SJSA1 (cell line): ENCODE measurements at places on chromosomes 12 and 14. TPM values are rescaled to one million over a fixed set of nuclear protein-coding genes. Genes with fewer than 3 reads are reported as not detected.
A peak's percentile ranks its signal among the peaks of the same experiment; 100 is the strongest.

- DNase-seq = peak; percentile 15
Observed at GRCh38 chr14:52111583-52111982, 42.7 kb upstream of the NID2 start.

DNA sequence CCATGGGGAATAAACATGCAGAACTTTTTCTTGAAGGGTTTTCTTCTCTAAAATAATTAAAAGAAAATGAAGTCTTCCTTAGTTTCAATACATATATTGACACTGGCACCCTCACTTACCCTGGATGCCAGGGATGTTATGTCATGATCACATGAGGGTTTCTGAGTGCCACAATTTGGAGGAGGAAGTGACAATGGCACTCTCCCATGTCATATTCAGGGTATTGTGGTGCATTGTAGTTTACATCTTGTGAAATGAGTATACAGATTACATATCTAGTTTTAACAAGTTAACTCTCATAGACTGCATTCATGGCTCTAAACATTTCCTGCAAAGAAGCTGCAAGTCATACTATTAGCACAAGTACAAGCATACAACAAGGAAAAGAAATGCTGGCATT is 37.7 kb downstream of the CCDC177 start:
- DNase-seq = no peak

DNA sequence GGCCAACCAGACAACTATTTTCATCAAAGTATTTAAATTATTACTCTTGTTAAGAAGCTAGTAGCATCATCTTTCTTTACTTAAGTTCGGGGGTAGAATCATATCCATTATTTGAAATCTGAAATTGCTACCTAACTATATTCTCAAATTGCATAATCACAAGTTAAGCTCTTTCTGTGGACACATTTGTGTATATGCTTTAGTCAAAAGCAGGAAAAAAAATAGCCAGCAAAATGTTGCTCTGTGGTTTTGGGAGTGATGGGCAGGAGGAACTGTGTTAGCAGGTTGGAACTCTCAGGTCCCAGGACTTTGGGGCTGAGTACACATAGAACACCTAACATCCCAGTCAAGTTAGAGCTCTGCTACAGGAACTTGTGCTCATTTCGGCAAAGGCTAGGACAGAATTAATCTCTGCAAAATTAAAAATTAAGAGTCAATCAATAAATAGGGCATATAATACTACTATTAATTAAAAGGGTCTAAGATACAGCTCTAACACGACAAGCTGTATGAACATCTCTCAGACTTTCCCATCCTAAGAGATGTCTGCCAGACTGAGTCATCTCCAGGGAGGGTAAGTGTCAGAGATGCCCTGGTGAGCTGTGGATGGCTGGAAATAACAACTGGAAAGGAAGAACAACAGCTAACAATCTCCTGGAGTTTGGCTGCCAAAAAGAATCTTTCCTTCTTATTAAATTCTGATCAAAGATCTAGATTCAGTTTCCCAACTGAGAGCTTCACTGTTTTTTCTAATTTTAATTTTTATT is 203.5 kb upstream of the GZMB start:
- DNase-seq = no peak

DNA sequence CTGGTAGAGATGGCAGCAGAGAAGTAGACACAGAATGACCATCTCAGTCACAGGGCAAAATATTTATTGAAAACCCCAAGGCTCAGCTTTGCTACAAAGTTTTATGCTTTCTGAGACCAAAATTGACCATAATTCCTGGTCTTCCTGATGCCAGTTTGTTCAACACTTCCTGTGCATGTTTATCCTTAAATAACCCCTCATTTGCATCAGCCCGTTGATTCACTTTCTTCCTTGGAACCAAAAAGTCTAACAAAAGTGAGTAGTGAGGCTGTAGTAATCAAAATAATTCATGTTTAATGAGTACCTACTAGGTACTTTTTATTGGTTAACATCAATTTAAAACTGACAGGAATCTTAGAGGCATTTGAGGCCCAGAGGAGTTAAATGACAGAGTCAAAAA is 51.7 kb downstream of the TRHDE start:
- DNase-seq = no peak

DNA sequence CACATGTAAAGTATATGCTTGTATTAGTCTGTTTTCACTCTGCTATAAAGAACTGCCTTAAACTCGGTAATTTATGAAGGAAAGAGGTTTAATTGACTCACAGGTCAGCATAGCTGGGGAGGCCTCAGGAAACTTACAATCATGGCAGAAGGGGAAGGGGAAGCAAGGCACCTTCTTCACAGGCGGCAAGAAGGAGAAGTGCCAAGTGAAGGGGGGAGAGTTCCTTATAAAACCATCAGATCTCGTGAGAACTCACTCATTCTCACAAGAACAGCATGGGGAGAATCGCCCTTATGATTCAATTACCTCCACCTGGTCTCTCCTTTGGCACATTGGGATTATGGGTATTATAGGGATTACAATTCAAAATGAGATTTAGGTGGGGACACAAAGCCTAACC is 229.5 kb upstream of the PLXNC1 start:
- no peak for DNase-seq

DNA sequence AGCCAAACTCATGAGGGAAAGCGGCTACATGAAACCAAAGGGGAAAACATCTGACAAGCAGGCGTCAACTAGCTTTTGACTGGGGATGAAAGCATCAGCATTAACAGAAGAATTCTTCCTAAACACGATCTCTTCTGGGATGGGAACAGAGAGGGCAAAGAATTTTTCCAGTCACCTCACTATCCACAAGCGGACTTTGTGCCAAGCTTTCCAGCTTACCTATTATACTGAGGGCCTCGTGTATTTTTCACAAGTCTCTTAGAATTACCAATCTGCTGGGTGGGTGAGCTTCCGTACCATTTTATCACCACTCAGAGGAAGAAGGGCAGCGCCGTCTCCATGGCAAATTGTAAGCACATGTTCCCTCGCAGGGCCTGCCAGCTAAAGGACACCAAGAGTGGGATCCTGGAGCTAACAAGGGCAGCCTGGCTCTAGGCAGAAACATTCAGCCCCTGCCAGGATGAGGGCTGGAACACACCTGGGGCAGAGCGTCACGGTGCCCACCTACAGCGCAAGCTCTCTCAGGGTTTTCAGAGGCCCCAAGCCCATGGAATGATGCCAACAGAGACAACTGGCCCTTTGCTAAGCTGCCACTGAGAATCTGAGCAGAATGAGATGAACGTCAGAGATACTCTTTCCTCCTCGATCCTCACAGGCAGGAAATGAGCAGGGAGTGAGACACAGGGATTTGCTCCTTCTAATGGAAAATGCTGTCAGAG is 74.6 kb downstream of the CHGA start:
- no peak for DNase-seq

DNA sequence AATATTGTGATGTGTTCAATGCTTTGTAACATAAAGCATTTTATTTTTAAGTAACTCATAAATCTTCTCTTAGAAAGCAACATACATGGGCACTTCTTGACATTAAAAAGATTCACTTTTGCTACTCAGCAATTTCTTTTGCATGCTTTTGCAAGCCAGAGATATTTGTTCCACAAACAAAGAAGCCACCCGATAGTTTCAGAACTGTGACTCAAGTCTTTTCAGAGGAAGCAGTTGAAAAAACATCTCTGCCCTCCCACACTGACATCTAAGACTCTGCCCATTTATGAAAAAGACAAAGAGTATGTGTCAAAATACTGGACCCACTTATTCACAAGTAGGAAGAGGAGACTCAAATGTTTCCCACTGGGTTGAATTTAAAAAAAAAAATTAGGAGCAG is 7.5 kb downstream of the APPL2 start:
- DNase-seq = peak; percentile 100

GRCh38 chr12:30679241-30679640 is 16.4 kb downstream of the IPO8 start:
- DNase-seq = no peak

GRCh38 chr14:101286271-101287018 is 274.9 kb upstream of the DIO3 start:
- no peak for DNase-seq

DNA sequence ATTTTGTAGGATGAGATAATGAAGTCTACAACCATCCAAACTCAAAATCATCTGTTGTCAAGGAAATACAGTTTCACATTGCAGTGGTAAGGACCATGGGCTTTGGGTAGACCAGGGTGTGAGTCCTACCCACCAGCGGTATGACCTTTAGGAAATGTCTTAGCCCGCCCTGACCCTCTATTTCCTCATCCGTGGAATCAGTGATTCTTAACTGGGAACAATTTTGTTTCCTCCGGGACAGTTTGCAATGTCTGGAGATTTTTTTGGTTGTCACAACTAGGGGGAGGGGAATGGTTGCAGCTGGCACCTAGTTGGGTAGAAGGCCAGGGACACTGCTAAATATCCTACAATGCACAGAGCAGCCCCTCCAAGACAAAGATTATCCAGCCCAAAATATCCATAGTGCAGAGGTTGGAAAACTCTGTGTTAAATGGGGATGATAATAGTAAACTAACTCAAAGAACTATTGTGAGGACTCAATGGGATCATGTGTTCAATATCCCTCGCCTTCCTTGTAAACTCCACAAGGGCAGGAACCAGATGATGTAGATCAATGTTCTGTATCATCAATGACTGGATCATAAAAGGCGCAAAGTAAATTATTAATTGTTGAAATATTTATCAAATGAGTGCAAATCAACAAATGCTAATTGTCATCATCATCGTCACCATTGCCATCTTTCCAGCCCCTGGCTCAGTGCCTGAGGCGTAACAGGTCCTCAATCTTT is 15.7 kb upstream of the IFT81 start:
- no peak for DNase-seq

GRCh38 chr14:100015251-100015655 is 50.0 kb upstream of the EVL start:
- DNase-seq = no peak

- DNase-seq = no peak
Observed at GRCh38 chr14:96729889-96730288, 67.3 kb upstream of the VRK1 start.

DNA sequence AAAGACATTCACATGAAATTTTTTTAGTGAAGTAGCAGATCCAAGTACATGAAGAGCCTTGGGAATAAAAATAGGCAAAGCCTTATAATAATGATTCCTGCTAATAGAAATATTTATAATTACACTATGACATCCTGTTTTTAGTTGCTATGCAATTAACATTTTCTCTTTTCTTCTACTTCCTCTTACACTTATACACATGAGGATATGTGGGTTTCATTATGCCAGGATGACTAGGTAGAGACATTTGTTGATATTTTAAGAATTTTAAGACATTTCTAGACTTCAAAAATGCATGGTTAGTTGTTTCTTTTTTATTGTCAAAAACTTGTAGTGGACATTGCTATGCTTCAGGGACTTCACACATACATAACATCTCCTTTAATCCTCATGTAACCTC is 326.8 kb downstream of the SYT1 start:
- no peak for DNase-seq

GRCh38 chr12:65511912-65512311 is 233.4 kb downstream of the MSRB3 start:
- no peak for DNase-seq

GRCh38 chr12:64352181-64352580 is 38.4 kb downstream of the C12orf56 start:
- DNase-seq = no peak

GRCh38 chr14:35932659-35933159 is 106.6 kb downstream of the BRMS1L start:
- DNase-seq = no peak

GRCh38 chr12:109650808-109651207 is 62.8 kb upstream of the FAM222A start:
- DNase-seq = no peak

DNA sequence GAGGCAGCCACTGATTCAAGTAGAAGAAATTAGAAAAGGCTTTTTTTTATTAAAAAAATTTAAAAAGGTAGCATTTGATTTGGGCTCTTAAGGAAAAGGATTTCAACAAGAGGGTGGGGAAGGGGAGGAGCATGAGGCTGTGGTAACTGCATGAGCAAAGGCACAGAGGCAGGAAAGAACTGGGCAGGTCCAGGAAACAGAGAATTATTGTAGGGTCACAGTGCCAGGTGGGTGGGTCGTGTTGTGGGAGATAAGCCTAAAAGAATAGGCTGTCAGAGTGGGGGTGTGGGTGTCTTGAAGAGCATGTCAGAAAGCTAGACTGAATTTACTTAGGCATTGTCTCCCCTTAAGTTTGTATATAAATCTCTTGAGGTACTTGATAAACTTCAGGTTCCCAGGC is 7.8 kb downstream of the LIMA1 start:
- no peak for DNase-seq

- DNase-seq = no peak
Observed at GRCh38 chr12:57744194-57744776, 554 bp upstream of the TSPAN31 start.

DNA sequence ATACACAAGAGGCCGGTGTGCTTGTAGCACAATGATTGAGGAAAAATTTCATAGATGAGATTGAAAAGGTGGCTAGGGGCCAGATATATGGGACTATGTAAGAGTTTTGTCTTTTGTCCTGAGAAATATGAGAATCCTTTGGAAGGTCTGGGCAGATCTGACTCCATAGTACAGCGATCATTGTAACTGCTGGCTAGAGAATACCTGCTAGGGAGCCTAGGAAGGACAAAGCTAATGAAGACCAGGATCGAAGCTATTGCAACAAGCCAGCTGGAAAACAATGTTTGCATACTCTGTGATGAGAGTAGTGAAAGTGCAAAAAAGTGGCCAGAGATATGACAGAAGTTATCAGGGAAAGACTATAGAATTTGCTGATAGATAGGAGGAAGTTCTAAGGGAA is 537.6 kb downstream of the C12orf50 start:
- no peak for DNase-seq

DNA sequence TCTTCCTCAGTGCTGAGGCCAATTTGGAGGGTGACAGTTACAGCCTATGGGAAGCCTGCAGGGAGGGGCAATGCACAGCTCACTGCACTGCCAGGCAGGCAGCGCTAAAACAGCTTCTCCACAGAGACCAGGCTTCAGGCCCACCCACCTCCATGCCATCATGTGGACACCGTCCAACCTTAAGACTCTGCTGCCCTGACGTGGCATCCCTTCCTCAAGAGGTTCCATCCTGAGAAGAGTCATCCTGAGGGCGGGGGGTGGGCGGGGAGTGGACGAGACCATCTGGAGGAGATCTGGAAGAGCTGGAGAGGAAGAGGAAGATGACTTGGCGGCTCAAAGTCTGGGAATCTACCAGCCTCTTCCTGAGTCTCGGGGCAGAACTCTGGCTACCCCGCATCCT is 8.4 kb upstream of the ACVRL1 start:
- DNase-seq = no peak

GRCh38 chr12:82069931-82070514 is 288.2 kb downstream of the CCDC59 start:
- DNase-seq = no peak

GRCh38 chr12:103725398-103725797 is 115.6 kb downstream of the NT5DC3 start:
- DNase-seq = no peak

The KRT4 gene
- total RNA-seq = not detected in 2 replicates

The RNFT2 gene
- 0.47 and 0.63 TPM in 2 replicates for total RNA-seq

The LHX5 gene
- not detected in 2 replicates for total RNA-seq

The LRP1-AS gene
- not detected in 2 replicates for total RNA-seq

The OTX2 gene
- not detected in 2 replicates for total RNA-seq

The NKX2-1 gene
- not detected in 2 replicates for total RNA-seq

The SLC7A8 gene
- 0.45 TPM in 1 of 2 replicates, not detected in the other for total RNA-seq

The PRIMA1 gene
- total RNA-seq = not detected in 2 replicates

The TTC9 gene
- total RNA-seq = 0.18 and 0.38 TPM in 2 replicates

The IFNG-AS1 gene
- total RNA-seq = not detected in 2 replicates

The LMO3 gene
- not detected in 2 replicates for total RNA-seq

The CCDC196 gene
- not detected in 2 replicates for total RNA-seq

The CEBPE gene
- not detected in 2 replicates for total RNA-seq

The DCD gene
- not detected in 2 replicates for total RNA-seq

The PLA2G1B gene
- not detected in 2 replicates for total RNA-seq
